NCI-H1105 (cell line): ENCODE measurements at places on chromosomes 7 and 10.

DNA sequence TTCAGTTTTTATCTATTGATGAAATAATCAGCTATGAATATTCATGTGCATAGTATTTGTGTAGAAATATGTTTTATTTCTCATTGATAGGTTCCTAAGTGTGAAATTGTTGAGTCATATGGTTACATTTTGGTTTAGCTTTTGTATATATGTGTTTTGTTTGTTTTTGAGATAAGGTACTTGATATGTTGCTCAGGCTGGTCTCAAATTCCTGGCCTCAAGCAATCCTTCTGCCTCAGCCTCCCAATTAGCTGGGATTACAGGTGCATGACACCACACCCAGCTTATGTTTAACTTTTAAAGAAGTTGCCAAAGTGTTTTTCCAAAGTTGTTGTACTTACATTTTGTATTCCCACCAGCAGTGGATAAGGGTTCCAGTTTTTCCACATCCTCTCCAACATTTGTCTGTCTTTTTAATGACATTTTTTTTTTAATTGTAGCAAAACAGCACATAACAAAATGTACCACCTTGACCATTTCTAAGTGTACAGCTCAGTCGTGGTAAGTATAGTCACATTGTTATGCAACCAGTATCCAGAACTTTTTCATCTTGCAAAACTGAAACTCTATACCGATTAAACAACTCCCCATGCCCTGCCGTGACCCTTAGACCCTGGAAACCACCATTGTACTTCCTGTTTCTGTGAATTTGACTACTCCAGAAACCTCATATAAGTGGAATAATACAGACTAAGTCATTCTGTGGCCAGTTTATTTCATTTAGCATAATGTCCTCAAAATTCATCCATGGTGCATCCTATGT lies 12.6 kb upstream of the UBE2D1 start:
- no peak for DNase-seq

DNA sequence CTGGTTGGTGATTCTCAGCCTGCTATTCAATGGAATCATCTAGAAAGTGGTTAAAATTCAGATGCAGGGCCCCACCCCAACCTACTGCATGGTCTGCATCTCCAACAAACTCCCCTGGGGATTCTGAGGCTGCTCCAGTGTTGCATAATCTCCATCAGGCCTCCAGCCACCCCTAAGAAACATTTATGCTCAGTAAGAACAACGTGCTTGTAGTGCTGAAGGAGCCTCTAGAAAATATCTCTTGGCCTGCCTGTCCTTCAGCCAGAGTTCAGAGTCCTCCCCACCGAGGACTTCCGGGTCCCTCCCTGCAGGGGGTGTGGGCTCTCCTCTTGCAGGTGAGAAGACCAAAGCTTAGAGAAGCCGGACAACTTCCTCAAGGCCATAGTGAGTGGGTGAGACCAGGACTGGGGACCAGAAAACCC lies 159.8 kb downstream of the SH3PXD2A start:
- no peak for DNase-seq

DNA sequence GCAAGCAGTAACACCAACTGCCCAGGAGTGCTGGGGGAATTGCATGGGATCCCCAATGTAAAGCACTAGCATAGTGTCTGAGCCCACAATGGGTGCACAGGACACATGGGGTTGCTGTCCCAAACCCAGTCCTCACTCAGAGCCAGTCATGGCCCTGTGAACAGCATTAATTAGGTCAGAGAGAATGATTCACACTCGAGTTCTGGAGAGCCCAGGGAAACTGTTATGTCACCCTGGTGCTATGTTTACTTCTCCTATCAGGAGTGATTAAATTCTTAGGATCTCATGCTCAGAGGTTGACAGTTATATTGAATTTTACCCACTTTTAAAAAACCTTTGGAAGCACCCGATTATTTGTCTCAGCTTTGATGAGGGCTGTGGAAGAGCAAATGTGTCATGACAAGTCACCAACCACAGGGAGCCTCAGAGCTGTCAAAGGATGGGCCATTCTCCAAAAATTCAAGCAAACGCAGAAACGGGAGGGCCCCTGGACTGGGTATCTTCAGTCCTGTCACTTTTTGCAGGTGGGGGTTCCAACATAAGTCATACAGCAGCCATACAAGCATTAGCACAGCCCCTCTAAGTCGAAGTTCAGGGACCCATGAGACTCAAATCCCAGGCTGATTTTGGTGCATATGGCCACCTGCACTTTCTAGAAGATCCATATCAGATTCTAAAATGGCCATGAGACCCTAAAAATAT lies 1.3 kb upstream of the RASSF4 start:
- no peak for DNase-seq

DNA sequence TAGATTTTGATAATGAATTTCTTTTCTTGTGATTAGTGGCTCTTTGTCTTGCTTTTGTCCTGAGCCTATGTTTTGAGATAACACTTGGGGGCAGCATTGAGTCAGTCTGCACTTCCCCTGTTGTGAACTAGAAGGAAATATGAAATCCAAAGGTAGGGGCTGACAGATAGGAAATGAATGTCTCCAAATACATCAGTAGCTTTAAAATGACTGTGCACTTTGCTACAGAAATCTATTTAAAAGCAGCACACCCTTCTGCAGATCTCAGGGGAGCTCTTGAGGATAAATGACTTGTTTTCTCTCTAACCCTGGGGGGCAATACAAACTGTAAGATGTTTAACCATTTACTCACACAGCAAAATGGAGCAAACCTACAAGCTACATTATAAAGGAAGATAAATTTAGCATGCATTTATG lies 176.0 kb upstream of the MYO3A start:
- DNase-seq: peak; percentile 51

- no peak for DNase-seq
These were observed 18.5 kb downstream of the SH3PXD2A start for GRCh38 chr10:103836861-103837260.

- no peak for DNase-seq
These were observed 1.5 kb downstream of the MLLT10 start for GRCh38 chr10:21535494-21535965.
